Kidney tubule cell (primary cell): ENCODE measurements at places on chromosomes 7 and 10.

GRCh38 chr7:359226-359765, 69.3 kb downstream of the FOXL3 start:
- DNase-seq, result no peak

DNA sequence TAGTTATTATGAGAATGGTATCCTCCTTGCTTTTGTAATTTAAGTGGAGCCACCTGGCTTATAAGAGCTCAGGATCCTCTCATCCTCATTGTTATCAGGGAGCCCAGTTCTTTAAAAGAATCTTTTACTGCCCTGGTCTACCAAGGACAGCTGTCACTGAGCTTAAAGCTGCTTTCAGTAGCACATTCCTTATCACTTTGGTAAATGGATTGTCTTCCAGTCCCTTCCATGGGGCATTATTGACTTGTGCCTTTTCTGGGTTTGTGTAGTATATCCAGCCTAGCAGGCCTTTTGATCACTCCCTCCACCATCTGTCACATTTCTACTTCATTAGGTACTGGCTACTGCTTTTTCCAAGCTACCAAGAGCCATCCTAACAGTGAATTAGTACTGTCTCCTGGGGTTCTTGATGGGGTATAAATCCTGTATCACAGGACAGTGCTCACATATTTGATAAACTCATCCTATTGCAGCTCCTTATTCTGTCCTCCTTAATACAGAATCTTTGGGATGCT, 208.9 kb downstream of the TMEM26 start:
- DNase-seq, result no peak

GRCh38 chr10:128642023-128642422, 515.8 kb upstream of the MKI67 start:
- DNase-seq, result peak; percentile 55

- no peak for DNase-seq
Measured at GRCh38 chr7:38506756-38507155, 124.4 kb downstream of the AMPH start.

GRCh38 chr10:131187926-131188325, 123.6 kb downstream of the TCERG1L start:
- no peak for DNase-seq

DNA sequence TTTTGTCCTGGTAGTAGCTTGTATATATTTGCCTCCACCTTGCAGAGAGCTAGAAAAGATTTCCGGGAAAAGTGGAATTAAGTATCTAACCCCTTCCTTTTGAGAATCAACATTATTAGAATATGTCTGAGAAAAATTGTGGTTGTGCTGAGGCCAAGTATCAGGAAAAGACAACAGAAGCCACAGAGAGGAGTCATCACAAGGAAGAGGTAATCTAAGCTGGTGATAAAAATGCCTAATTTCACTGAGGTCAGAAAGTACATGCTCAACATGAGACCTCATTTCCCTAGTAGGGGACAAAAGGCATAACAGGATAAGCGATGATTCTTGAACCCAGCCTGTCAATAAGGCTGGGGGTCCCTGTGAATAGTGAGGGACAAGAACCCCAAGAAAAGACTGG, 97.0 kb upstream of the PDE1C start:
- peak; percentile 29 for DNase-seq

- no peak for DNase-seq
Measured at GRCh38 chr7:90681336-90682022, 85.4 kb downstream of the CDK14 start.

GRCh38 chr10:122499491-122499941, 38.2 kb downstream of the HTRA1 start:
- DNase-seq, result no peak

DNA sequence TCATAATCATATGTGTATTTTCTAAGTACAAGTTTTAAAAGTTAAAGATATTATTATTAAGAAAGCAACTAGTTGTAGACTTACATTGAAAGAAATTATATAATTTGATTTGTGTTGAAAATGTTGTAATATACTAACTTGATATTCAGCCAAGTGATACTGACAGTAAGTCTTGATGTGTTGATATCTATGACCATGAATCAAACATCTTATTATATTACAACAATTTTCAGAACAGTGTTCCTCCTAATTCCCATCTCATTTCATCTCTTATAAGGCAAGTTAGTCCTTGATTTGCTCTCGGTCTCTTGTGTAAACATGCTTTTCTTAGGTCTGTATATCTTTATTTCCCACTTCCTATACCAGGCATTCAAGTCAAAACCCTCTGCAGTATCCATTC, 269.2 kb upstream of the SEMA3E start:
- DNase-seq, result no peak

DNA sequence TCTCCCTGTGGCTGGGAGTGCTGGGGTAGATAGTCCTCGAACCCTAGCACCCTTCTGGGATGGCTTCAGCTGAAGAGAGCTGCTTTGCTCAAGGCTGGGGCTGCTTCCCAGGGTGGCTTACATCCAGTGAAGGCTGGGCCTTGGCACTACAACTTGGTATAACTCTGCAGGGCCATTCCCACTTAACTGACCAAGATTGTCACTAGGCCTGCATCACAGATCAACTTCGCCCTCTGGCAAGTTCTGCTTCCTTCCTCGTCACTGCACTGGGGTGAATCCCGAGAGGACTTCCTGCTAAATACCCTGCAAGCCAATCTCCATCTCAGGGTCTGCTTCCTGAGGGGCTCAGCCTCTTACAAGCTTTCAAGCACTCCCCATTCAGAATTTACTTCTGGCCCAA, 195.2 kb downstream of the DOCK4 start:
- no peak for DNase-seq

- no peak for DNase-seq
Measured at GRCh38 chr7:32039000-32039756, 31.0 kb downstream of the PDE1C start.

- DNase-seq, result no peak
Measured at GRCh38 chr7:135584362-135585353, 26.9 kb downstream of the NUP205 start.

DNA sequence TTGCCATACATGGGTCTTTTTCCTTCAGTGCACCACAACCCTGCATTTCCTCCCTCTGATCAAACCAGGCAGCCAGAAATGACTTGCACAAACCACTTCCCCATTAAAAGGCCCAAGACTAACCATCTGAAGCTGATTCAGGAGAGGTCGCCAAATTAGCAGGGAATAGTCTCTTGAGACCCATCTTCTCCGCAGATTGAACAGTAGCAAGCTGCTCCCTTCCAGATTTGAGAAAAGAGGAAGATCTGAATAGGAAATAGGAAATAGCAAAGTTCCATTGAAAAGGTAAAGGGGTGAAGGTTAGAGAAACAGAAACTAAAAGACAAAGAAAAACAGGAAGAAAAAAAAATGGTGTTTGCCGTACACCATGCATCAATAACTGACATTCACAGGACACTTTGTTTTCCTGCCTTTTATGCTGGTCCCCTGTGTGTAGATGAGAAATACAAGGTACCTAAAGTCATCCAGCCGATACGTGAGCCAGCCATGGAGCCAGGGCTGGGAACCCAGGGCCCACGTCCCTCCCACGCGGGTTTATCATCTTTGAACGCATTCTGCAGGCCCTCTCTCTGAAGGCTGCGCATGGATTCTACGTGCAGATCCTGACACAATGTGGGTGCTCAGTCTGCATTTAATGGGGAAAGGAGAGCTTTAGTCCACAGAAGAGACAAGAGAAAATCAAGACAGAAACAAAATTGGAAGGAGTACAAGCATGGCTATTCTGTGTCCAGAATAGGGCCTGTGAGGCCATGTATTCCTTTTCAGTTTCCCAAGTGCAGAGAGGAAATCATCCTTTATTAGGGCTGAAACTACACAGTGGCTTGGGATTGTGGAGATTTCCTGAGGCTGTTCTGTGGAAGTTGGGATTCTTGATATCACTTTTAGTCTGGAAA, 268.4 kb upstream of the NPVF start:
- DNase-seq, result no peak

- DNase-seq, result peak; percentile 87
Measured at GRCh38 chr7:75649462-75649861, 89.3 kb downstream of the HIP1 start.

DNA sequence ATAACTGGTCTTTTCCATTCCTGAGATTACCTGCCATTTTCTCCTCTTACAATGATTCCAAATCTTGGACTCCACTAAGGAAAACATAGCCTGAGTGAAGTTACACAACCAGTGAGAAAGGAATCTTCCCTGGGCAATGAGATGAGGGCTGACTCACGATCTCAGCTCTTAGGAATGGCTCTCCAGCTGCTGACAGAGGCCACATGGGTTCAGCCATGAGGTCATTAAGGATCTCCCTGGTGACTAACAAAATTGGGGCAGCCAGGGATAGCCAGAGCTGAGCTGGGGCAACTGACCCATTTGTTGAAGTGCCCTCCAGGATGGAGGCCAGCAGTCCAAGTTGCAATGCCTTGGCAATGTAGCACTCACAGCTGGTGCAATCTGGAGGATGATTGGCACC, 78.7 kb upstream of the MKLN1 start:
- DNase-seq, result peak; percentile 96

DNA sequence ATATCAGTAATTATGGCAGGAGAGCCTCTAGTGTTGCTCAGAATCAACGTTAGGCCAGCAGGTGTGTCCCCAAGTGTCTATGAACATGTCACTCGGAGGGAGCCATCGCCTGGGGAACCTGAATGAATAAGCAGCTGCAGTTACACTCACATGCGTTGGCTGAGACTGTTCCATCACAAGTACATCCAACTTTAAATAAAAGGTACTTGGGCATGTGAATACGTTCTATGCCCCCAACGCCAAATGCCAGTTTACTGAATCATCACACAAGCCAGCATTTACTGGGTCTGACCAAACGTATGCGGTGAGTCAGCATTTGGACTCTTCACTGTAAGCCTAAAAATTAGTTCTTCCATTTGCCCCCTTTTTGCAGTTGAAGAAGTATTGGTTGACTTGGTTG, 207.6 kb upstream of the PLXNA4 start:
- peak; percentile 77 for DNase-seq
